ENCODE measurements at places on chromosomes 2 and 18. TPM values are rescaled to one million over a fixed set of nuclear protein-coding genes. Genes with fewer than 3 reads are reported as not detected.
A peak's percentile ranks its signal among the peaks of the same experiment; 100 is the strongest.

DNA sequence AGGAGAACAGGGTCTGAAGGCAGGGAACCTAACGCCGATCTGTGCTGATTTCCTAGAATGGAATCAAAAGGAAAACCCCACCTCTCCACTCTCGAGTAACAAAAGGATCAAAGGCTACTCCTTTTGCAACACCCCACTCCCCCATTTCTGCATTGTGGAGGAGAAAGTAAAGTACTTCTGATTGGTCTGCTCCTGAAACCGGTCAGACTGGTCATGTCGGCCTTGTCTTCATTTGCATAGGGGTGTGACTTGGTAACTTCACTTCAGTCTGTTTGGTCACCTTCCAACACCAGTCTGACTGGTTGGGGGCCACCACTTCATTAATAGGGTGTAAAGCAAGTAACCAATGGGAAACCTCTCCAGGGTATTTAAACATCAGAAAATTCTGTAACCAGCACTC lies 771.9 kb downstream of the ERBB4 start:
- peak; percentile 76 for DNase-seq

The DAW1 gene
- 0.70 TPM for polyA plus RNA-seq

GRCh38 chr2:18104595-18105224 lies 226.2 kb downstream of the KCNS3 start:
- DNase-seq = no peak

DNA sequence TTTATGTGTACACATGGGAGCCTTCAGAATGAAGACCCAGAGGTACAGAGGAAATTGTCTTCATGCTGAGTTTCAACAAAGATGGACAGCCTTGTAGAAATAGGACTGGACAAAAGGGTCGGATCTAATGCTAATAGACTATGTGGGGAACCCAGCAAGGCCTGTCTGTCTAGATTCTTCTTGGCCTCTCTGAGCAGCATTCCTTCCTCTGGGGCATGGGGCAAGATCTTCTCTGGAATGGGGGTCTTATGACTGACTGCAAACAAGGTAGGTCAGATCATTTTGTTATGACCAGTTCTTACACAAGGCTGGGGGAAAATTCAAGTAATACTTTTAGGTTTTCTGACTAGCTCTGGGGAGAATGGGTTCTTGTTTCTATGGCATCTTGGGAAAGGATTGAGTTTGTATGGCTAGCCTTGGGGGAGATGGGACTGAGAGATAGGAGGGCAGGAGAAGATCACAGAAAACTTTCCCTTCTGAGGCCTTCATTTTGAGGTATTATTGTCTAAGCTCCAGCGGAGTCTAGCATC lies 14.3 kb downstream of the SPATA3 start:
- no peak for DNase-seq

The IL1RL2 gene
- 1.7 TPM for polyA plus RNA-seq

- no peak for DNase-seq
Measured at GRCh38 chr2:63818271-63818670, 23.4 kb upstream of the UGP2 start.

The KIF1A gene
- 6.4 TPM for polyA plus RNA-seq

DNA sequence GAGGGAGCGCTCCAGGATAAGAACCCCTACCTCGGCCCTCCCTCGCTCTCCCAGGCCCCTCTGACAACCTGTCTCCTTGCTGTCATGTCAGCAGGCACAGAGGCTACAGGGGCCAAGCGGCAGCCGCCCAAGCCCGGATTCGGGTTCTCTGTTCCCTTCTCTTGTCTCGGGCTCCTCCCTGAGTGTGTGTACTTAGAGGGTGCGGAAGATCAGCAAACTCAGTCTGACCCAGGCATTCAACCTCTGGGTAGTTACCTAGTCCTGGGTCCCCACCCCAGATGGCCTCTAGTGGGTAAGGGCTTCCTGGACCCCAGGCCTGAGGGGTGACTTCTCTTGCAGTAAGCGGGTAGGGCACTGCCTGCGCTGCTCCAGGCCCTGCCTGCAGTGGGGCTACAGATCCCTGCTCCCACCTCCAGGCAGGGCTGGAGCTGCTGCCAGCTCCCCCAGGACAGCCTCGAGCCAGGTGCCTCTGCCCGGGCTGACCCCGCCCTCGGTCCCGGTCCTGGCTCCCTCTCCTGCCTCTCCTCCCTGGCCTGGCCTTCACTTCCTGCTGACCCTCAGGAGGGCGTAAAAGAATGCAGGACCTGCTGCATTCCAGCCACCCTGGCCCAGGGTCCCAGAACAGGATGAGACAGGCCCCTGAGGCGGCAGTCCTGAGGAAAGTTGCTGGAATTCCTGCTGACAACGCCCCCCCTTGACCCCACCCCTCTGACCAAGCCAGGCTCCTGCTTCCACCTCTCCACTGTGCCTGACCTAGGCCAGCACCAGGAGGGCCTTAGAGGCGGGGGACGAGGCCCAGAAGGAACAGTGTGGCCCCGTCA lies 22.0 kb downstream of the GPC1 start:
- DNase-seq = peak; percentile 67

GRCh38 chr2:180033993-180034894 lies 27.1 kb upstream of the CWC22 start:
- no peak for DNase-seq

The SERPINB11 gene
- not detected for polyA plus RNA-seq

The DNAJC5G gene
- polyA plus RNA-seq = 0.35 TPM

DNA sequence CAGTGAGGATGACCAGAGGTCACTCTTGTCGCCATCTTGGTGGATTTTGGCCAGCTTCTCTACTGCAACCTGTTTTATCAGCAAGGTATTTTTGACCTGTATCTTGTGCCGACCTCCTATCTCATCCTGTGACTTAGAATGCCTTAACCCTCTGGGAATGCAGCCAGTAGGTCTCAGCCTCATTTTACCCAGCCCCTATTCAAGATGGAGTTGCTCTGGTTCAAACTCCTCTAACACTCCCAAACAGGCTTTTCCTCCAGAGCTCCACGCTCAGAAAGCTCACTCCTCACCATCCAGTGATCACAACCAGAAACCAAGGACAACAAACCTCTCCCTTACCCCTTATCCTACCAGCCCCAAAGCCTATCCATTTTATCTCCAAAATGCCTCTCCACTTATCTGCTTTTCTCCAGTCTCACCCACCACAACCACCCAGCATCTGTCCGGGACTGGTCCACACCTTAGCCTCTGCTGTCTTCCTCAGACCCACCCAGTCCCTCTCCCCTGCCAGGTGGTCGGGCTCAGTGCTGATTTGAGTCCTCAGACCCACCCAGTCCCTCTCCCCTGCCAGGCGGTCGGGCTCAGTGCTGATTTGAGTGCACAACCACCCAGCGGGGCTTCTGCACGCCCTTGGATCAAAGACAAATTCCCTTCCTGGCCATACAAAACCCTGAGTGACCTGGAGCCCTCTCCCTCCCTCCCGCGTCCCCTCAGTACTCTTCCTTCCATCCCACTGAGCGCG lies 11.7 kb upstream of the SMAD7 start:
- no peak for DNase-seq

All from left lung (tissue), 14 donors.